ENCODE measurements at places on chromosomes 5 and 9.

GRCh38 chr5:65663804-65664521 lies 39.1 kb downstream of the SHLD3 start:
- no peak for DNase-seq

- DNase-seq = no peak
These were observed 247.7 kb upstream of the DMRT1 start for GRCh38 chr9:593809-594208.

GRCh38 chr5:33227247-33227646 lies 213.5 kb upstream of the TARS1 start:
- DNase-seq = no peak

GRCh38 chr5:71471193-71471592 lies 15.7 kb downstream of the BDP1 start:
- DNase-seq = peak; percentile 82

DNA sequence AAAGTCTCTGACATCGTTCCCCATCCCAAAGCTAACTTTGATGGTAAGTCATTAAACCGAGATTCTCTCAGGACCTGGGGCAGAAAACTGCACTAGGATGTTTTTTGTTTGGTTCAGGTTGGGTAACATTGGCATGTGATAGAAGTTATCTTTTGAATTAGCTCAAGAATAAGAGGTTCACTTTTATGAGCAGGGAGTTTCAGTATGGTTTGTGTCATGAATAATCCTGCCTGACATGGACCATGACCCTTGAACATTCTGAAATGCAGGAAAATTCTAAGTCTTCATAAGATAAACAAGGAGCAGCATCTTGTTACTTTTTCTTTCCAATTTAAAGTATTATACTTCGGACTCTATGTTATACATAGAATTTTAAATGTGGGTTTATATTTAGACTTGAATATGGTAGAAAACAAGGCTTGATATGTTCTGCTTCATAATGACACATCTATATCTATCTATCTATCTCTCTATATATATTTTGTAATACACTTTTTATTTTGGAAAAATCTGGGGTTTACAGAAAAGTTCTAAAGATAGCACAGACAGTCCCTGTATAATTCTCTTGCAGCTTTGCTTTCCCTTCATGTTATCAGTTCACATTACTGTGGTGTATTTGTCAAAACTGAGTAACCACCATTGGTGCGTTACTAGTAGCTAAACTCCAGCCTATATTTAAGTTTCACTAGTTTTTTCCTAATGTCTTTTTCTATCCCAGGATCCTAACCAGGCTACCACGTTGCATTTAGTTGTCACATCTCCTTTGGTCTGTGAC lies 102.7 kb upstream of the TAF11L2 start:
- DNase-seq = no peak

- no peak for DNase-seq
These were observed 47.4 kb downstream of the HCN1 start for GRCh38 chr5:45648744-45649143.
